Metanephros (tissue), 2 donors: ENCODE measurements at places on chromosomes 11 and 22. TPM values are rescaled to one million over a fixed set of nuclear protein-coding genes. Genes with fewer than 3 reads are reported as not detected.

Gene GAL
- total RNA-seq = not detected

Gene SPON1
- 82.8 TPM for total RNA-seq

Gene CTSF
- total RNA-seq = 79.2 TPM

Gene IL18
- 6.1 TPM for total RNA-seq

Gene DEUP1
- 0.29 TPM for total RNA-seq

Gene MYO7A
- 4.4 TPM for total RNA-seq

Gene CD3E
- total RNA-seq = 0.82 TPM

Gene SLC17A6
- total RNA-seq = not detected

Gene SYT9
- 5.1 TPM for total RNA-seq

Gene PATE2
- total RNA-seq = not detected

Gene SCN3B
- total RNA-seq = 4.1 TPM

Gene HOATZ
- not detected for total RNA-seq

Gene LAYN
- 7.9 TPM for total RNA-seq

Gene CCDC188
- 0.35 TPM for total RNA-seq

Gene OR52I1
- not detected for total RNA-seq

Gene CHKB
- total RNA-seq = 70.8 TPM

Gene GNG3
- not detected for total RNA-seq

Gene ANO5
- total RNA-seq = 13.9 TPM

Gene ADM
- total RNA-seq = 91.5 TPM

Gene ART1
- total RNA-seq = 3.3 TPM

Gene PRR5L
- total RNA-seq = 30.7 TPM

Gene EFCAB6
- total RNA-seq = 10.7 TPM
